ENCODE measurements at places on chromosomes 2 and 18.

GRCh38 chr2:45342-46130, 769 bp downstream of the FAM110C start:
- DNase-seq = no peak

DNA sequence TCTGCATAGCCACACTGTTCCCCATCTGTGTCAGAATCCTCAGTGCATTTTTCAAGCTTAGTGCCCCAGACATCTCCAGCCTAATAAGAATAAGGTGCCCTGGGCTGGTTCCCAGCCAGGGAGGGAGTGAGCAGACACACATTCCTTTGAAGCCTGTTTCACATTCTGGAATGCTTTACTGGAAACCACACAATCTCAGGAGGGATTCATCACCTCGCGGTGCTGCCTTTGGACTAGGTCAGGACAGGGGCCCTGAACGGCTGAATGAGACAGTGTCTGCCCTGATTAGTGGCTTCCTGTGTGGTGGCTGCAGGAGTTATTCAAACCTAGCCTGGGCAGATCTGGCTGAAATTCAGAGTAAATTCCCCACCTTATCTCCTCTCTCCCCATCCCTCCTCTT, 108.0 kb upstream of the LDAH start:
- peak; percentile 8 for DNase-seq

GRCh38 chr2:19488009-19488691, 129.7 kb upstream of the OSR1 start:
- peak; percentile 68 for DNase-seq

DNA sequence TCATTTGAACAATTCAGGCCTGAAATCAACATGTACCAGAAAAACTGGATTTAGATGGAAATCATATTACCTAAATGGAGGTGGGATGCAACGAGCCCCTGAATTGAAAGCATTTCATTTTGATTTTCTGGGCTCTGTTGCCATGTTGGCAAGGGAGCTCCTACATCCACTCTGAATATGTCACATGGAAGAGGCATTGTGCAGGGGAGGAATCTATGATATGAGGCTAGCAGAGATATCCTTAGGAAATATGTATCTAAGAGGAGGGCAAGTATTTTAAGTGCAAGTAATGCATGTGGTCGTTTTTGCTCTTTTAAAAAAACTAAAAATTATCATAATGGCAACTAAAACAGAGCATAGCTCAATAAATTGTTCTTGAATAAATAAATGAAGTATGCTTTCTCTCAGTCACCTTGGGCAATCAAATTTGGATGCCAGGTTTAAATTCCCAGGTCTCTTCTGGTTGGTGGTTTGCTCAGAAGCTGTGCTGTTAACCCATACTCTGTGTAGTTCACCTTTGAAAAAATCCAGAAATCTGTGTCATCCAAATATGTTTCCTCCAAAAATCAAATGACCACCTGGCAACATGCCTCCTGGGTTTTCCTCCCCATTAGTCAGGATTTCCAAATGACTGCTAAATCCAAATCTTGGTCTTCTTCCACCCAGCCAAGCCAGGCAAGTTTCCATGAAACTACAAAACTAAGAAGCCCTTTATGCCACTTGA, 6.5 kb upstream of the LGALSL start:
- DNase-seq = peak; percentile 53

- no peak for DNase-seq
Measured at GRCh38 chr18:54209471-54210180, 14.8 kb downstream of the MBD2 start.

DNA sequence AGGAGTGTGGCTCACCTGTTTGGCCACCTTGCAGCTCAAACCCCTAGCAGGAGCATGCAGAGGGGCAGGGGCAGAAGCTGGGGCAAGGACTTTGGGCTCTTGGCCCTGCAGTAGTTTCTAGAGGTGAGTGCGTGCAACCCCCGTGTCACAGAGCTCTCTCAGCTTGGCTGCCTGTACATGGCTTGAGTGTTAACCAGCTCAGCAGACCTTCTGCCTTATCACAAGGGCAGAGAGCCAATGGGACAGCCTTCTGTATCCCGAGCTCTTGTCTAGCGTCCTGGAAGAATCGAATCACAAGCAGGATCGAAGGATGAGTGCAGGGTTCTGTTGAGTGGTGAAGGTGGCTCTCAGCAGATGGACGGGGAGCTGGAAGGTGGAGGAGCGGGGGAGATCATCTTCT, 120.3 kb upstream of the TMEM18 start:
- no peak for DNase-seq

GRCh38 chr2:37326285-37326684, 1.7 kb upstream of the PRKD3 start:
- DNase-seq = peak; percentile 91

DNA sequence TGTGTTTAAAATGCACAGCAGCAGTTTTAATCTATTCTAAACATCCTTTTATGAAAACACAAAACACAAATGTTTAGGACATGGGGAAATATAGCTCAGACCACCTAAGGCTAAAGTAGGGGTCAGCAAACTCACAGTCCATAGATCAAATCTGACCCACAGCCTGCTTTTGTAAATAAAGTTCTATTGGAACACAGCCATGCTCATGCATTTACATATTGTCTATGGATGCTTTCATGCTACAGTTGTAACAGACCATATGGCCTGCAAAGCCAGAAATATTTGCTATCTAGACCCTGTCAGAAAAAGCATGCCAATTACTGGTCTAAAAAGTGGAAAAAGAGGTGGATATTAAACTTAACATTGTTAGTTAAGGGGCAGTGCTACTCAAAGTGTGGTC, 1105.4 kb upstream of the KLHL29 start:
- no peak for DNase-seq

- no peak for DNase-seq
Measured at GRCh38 chr2:36337354-36337753, 18.2 kb upstream of the CRIM1 start.

- no peak for DNase-seq
Measured at GRCh38 chr2:56034258-56034657, 110.7 kb upstream of the EFEMP1 start.

- no peak for DNase-seq
Measured at GRCh38 chr2:186592137-186592875, 2.5 kb downstream of the ITGAV start.

DNA sequence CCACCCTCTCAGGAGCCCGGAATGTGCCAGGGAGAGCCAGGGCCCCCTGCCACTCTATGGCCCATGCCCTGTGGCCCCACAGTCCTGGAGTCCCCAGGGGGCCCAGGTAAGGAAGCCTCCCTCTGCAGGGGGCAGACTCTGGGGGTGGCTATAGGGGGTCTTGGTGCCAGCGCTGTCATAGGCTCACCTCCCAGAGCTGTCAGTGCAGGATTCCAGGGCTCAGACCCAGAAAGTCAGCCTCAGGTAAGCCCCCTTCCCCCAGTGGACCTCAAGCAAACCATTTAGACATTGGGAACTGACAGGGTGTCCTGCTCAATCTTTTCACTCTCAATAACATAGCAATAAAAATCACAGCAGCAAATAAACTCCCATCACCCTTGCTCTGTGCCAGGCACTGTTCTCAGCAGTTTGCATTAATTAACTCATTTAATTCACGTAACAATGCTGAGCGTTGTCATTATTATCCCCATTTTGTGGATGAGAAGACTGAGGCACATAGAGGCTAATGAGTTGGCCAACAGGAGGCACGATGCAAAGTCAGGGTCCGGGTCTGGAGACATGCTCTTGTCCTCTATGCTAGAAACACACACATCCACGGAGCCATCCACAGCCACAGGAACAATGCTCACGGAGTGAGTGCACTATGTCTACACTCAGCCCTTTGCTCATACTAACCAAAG, 79.6 kb downstream of the TNS1 start:
- no peak for DNase-seq

- DNase-seq = no peak
Measured at GRCh38 chr2:200863782-200864175, 679 bp downstream of the CLK1 start.

DNA sequence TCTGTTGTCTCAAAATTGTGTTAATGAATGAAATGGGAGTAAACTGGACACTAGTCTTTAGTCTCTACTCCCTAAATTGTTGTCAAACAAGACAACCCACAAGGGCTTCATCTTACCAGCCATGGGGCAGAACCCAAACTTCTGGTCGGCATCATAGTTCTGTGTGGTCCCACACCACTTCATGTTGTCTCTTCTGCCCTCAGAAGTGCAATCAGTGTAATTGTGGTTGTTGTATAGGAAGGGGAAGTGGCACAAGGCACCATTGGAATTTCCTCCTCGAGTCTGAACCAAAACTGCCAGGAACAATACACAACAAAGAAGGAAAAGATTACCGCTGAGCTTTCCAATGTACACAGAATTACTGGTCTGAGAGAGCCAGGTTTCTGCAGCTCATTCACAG, 12.6 kb downstream of the FN1 start:
- DNase-seq = peak; percentile 60

DNA sequence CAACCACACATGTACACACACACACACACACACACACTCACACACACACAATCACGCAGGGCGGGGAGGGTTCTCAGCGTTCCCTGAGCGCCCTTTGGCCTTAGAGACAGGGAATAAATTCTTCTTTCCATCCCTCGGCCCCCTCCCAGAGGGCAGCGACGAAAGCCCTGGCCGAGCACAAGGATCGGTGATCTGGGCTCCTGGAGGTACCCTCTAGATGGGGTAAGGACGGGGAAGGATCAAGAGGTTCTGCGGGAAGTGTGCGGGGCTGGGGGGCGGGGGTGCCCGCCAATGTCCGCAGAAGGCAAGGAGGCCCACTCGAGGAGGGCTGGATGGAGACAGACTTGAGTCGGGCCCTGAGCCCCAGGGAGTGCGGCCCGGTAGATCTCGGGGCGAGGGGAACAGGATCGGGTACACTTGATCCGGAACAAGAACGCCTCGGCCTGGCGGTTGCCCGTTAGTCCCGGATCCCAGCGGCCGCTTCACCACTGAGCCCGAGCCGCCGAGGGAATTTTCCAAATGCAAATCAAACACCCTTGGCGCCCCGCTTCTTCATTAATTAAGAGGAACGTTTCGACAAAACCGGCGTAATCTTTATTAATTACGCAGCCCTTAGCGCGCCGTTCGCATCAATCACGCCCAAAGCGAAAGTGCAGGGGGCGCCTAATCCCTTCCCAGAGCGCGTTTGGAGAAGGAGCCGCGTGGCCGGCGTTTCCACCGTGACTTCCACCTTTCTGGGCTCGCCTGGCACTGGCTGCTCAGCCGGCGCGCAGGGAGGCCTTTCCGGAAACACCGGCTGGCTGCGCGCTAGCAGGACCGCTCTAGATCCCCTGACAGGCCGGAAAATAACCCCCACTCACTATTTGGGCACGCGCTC, 7.0 kb upstream of the PAX3 start:
- no peak for DNase-seq

DNA sequence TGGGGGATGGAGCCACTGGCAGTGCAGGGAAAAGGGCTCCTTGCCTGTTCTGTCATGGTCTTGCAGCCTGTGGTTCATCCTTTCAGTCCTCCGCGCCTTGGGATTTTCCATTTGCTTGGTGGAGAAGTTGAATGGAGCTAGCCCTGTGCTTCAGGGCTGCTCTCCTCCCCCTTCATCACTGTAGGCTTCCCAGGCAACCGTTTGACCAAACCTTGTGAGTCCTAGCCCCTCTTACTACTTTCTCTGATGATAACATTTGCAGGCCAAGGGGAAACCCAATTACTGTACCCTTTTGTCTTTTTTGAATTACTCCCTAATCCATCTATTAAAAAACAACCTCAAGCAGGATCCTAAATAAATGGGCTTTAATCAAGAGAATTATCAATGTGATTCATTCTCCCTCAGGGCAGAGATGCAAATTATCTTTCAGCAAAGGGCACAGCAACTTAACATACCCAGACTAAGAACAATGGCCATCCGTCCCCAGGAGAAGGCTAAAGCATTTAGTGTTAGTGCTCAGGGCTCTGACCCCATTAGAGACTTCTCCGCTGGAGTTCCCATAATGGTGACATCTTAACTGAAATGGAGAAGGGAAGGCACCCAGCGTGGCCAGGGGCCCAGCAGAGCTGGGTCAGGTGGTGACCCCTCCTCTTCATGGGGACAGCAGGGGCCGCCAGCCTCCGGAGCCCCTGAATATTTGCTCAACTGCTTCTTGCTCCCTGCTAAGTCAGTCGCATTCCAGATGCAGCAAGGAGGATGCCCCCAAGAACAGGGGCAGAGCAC, 40.7 kb downstream of the RHOB start:
- DNase-seq = no peak

GRCh38 chr18:24947521-24948305, 404.3 kb downstream of the ZNF521 start:
- no peak for DNase-seq

DNA sequence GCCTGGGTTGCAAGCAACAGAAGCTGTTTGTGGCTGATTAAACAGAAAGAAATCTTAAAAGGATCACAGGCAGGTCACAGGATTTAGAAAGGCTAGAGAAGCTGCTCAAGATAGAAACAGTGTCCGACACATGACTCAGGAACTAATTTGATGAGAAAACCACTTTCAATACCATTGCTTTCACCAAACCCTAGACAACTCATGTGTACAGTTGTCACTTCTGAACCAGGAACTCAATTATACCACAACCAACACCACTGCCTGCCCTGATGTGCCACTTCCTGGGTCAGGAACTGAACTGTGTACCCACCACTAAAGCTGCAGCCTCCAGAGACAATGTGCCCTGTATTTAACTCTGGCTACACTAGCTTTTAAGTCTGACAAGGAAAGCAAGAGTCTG, 56.0 kb downstream of the TMEM247 start:
- DNase-seq = no peak

DNA sequence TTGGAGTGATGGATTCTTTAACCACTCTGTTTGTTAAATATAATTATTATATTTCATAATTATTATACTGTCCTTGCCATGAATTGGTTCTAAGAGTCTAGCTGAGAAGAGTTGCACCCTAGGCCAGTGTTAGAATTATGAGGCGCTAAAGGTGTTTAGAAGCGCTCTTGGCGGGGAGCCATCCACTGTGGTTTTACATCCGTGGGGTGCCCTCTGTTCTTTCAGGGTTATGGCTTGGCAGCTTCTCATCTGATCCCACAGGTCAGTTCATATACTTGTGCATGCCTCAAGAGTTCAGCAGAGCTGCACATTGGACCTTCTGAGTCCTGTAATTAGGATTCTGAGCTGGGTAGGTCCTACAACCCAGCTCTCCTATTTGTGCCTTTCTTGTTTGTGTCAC, 9.1 kb downstream of the ASAP2 start:
- DNase-seq = no peak

GRCh38 chr2:42978887-42979415, 186.6 kb upstream of the HAAO start:
- no peak for DNase-seq

- DNase-seq = peak; percentile 92
Measured at GRCh38 chr18:10051877-10052631, 138.2 kb downstream of the VAPA start.

GRCh38 chr2:160590664-160591063, 97.1 kb upstream of the RBMS1 start:
- DNase-seq = no peak

DNA sequence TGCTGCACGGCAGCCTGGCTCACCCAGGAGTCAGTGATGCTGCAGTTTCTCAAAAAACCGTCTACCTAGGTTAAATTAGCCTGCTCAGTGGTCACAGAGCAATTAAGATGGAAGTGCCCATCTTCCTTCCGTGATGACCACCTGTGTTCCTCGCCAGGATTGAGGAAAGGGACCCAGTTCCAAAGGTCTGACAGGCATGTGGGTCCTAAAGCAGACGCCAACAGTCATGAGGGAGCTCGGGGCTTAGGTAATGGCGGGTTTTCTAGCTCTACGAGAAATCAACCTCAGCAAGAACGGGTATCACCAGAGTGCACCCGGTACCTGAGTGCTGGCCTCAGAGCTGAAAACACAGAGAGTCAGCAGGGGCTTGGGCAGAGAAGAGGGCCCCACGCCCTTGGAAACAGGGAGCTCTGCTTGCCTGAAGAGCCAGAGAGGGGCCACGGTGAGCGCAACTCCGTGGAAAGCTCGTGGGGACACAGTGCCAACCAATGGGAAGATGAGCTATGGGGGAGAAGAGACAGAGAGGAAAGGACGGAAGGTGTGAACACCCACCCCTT, 34.3 kb upstream of the DNMT3A start:
- no peak for DNase-seq
